Natural killer cell (primary cell): ENCODE measurements at places on chromosomes 12 and 14.
A peak's percentile ranks its signal among the peaks of the same experiment; 100 is the strongest.

- DNase-seq, result peak; percentile 63
- H3K4me1 ChIP-seq, result peaks cover 13% of the 10 kb centered on the region
- no peaks in the 10 kb centered on the region for H3K27me3 ChIP-seq
- H3K4me3 ChIP-seq, result no peak overlapping the region
- H3K27ac ChIP-seq, result no peak overlapping the region
Observed at GRCh38 chr14:91154851-91155625, 41.2 kb downstream of the DGLUCY start.

- H3K27me3 ChIP-seq, result peaks cover 15% of the 10 kb centered on the region
- H3K4me1 ChIP-seq, result peaks cover 45% of the 10 kb centered on the region
- no peaks in the 10 kb centered on the region for H3K36me3 ChIP-seq
- H3K4me3 ChIP-seq, result no peak overlapping the region
- no peak for DNase-seq
Observed at GRCh38 chr14:105416671-105417070, 3.0 kb upstream of the MTA1 start.

- H3K4me3 ChIP-seq, result no peak overlapping the region
- H3K4me1 ChIP-seq, result no peaks in the 10 kb centered on the region
- H3K27ac ChIP-seq, result no peak overlapping the region
- no peaks in the 10 kb centered on the region for H3K36me3 ChIP-seq
- DNase-seq, result no peak
- H3K27me3 ChIP-seq, result no peaks in the 10 kb centered on the region
Observed at GRCh38 chr12:86367137-86367536, 110.9 kb upstream of the MGAT4C start.

- H3K27me3 ChIP-seq, result peaks cover 17% of the 10 kb centered on the region
Observed at GRCh38 chr12:106901276-106901675, 54.4 kb upstream of the TMEM263 start.

DNA sequence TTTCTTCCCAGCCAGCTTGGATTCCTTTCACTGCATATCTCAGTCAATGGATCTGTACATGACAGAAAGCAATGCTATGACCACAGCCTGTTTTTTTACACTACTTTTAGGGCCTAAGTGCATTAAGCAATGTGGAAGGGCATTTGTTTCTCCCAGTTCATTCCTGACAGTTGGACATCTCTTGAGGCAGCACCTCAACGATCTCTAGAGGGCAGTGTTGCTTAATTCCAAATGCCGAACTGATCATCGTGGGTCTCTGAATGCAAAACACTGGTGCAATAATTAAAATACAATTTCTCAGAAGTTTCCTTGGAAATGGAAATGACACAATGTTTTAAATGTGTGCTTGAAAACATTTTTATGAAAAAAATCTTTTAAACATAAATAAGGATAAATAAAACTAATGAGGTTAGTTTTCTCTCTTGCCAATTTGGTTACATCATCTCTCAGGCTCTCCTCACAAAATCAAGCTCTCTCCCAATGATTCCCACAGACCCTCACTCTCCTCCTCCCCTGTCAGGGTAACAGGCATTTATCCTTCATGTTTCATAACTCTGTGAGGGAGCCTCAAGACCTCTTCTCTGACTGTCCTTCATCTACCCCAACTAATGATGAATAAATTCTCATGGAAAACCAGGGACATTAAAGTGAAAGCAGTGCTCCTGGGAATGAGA lies 192.4 kb upstream of the SLC16A7 start:
- no peak overlapping the region for H3K4me3 ChIP-seq
- H3K4me1 ChIP-seq, result no peaks in the 10 kb centered on the region
- H3K27me3 ChIP-seq, result no peaks in the 10 kb centered on the region
- H3K36me3 ChIP-seq, result no peaks in the 10 kb centered on the region

GRCh38 chr14:94042433-94043091 lies 16.4 kb downstream of the OTUB2 start:
- H3K27me3 ChIP-seq, result no peaks in the 10 kb centered on the region
- no peak for DNase-seq
- no peak overlapping the region for H3K27ac ChIP-seq
- H3K36me3 ChIP-seq, result peaks cover 12% of the 10 kb centered on the region
- H3K4me3 ChIP-seq, result no peak overlapping the region
